Activated CD4-positive, alpha-beta memory T cell treated with anti-CD3 and anti-CD28 coated beads for 36 hours (primary cell): ENCODE measurements at places on chromosomes 5 and 9.
A peak's percentile ranks its signal among the peaks of the same experiment; 100 is the strongest.

GRCh38 chr9:69145144-69145715 is 28.8 kb upstream of the TJP2 start:
- DNase-seq = no peak

DNA sequence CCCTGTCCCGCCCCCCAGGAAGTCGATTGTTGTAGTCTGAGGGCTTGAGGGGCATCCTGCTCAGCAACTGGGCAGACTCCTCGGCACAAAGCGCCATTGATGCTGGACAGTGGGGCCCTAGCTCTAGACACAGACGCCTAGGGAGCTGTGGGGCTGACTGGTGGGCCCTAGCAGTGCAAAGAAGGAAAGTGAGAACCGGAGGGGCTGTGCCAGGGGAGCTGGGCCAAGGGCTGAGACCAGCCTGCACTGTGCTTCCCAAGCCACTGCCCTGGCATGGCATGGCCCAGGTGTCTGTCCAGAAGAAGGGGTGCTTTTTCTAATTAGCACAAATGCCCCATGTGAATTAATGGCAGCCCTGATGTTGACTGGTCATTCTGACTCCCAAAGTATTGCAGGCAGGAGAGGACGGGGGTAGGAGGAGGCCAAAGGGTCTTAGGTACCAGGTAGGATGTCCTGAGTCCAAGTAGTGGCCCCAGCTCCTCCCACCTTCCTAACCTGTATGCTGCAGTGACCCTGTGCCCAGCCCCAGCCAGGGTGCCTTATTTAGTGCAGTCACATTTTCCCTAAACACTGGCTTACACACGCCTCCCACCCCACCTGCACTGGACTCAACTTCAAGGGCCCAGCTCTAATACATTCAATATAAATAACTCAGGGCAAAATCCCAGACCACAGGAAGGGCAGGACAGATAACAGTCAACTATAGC is 15.9 kb downstream of the TCF7 start:
- DNase-seq = no peak

- DNase-seq = peak; percentile 19
Observed at GRCh38 chr5:140109018-140109758, 4.7 kb upstream of the PURA start.

DNA sequence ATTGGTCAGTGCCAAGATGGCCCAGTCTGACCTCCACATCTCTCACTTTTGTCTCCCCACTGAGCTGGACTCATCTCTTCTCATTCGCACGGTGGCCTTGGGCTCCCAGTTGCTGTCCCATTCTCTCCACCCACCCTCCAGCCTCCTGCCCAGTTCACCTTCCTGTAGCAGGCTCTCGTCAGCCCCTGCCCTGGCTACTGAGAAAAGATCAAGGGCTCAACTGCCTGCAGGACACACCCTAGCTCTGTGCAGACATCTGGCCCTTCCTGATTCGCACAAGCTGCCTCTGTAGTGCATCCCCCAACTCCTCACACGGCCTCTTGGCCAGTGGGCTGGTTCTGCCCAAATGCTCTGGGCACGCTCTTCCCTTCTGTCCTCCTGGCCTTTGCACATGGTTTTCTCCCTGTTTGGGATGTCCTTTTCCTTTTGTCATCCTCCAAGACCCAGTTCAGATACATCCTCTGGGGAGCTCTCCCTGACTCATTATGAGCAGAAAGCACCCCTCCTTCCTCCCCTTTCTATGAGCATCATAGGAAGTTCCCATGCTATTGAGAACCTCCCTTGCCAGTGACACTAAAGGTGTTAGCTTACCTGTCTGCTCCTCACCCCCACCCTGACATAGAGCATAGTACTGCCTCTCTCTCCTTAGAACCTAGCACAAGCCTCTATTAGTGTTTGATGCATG is 78.5 kb upstream of the TGFBR1 start:
- no peak for DNase-seq

DNA sequence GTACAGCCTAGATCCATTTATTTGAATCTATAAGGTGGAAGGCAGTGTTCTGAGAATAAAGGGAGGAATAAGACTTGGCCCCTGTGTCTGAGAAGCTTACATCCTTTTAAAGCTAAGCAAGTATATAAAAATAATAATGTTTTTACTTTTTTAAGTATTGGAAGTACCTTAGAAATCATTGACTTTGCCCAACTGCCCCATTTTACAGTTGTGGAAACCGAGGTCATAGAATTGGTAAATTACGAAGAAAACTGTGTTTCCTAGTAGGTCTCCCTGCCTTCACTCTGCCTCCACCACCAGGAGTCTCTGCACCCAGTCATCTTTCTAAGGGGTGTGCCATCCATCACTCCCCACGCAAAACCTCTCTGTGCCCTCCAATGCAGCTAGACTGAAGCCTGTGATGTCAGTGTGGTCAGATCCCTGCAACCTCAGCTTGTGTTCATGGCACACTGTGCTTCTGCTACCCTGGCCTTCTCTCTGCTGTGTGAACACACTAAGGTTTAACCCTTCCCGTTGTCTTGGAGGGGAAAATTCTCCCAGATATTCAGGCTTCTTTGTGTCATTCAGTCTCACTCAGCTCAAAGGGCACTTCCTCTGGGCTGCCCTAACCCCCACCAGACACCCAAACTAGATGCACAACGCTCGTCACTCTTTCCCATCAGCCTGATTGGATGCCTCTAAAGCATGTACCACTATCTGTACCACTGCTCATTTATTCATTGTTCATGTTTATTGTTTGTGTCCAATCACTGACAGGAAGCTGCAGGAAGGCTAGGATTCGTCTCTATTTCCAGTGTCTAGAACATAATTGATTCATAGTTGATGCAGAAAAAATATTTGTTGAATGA is 18.2 kb downstream of the ADRB2 start:
- DNase-seq = peak; percentile 45

DNA sequence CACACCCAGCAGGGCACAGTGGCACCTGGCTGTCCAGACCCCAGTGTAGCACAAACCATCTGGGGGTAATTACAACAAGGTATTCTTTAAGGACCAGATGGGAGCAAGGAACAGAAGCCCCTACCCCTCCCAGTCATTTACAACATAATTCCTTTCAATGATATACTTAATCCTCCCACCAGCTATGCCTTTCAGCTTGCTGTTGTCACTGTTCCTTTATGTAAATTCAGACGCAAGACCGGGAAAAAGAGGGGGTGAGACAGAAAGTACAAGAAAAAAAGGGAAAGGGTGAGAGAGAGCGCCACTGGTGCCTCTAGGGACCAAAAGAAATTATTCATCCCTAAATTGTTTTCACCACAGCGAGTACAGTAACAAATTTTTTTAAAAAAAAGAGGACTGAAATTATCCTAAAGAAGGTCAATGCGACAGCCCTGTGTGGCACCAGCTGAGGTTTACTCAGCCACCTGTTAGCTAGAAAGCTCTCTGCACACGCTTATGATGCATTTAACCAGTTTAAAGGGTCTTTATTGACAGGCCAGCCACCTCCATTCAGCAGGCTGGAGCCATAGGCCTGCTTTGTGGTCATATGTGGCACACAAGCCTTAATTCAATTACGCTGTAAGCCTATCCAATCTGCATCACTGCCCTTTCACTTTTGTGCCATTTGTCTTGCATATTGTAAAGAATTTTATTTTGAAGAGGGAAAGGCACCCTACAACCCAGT is 210.2 kb upstream of the ISL1 start:
- DNase-seq = no peak

DNA sequence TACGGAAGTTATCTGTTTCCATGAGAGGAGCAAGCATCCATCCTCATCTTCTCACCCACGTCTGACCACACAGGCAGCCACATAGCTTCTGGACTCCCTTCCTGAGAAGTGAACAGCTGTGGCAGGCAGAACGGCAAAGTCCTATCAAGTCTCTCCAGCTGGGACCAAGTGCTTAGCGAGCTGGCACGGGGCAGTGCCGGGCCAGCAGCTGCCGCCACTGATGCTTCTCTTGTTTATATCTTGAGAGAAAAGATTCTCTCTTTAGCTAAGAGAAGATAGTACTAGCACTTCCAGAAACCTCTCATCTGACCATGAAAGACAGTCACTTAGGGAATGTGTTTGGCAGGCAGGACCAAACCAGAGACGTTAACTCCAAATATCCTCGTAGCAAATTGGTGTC is 37.2 kb downstream of the PLAC8L1 start:
- DNase-seq = no peak

DNA sequence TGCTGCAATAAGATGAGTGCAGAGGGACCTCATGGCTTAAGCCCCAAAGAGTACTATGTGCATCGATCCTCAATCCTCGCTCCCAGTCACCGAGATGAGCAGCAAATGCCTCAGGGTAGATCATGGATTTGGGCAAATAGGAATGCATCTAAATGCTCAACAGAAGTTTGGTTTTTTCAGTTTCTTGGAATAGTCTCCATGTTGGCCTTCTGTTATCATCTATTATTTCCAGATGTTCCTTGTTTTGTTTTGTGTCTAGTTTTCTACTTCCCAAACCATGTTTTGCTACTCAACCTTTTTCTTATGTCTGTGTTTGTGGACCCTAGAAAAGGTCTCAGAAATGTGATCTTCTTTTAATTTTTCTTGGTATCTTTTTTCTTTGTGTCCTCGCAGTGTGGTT is 43.5 kb upstream of the RASGRF2 start:
- no peak for DNase-seq

GRCh38 chr9:131297903-131298302 is 8.4 kb downstream of the PLPP7 start:
- no peak for DNase-seq

- no peak for DNase-seq
Observed at GRCh38 chr9:77892955-77893514, 138.6 kb downstream of the GNAQ start.

- no peak for DNase-seq
Observed at GRCh38 chr5:167602067-167602466, 689.4 kb upstream of the WWC1 start.

DNA sequence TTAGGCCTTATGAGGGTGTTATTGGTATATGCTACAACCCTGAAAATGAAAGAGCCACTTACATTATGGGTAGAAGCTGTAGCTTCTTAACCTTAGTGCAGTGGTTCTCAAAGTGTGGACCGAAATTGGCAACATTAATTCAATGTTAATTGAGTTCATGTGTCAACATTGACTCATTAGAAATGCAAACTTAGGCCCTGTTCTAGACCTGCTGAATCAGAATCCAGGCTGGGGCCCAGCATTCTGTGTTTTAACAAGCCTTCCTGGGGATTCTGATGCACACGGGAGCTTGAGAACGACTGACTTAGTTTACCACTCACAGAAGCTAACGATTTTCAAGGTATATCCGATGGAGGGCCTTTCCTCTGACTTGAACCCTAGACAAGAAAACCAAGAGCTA is 7.3 kb downstream of the VLDLR start:
- DNase-seq = no peak

DNA sequence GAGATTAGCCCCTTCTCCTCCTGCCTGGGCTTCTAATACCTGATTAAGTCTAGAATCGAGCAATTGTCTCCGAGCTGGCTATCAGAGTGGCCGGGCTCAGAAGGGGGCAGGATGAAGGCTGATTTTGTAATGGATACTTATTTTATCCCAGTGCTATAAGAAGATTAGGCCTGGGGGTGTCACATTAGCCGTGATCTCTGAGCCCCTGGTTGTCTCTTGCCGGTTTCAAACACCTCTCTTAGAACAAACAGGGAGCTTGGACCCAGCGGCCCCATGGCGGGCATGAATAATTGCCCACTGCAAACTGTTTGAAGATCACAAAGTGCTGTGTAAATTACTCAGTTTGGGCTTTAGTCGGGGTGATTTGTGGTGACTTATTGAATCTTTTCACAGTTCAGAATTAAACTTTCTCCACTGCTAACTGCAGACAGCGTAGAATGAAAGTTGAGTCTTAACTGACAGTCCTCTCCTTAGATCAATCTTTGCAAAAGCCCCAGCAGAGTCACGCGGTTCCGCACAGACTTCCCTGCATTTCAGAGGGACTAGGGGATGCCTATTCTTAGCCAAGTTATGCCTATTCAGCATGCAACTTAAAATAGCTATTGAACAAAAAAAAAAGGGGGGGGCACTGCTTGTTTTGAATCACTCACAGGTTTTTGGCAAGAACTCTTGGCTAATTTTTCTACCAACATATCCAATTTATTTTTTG is 200.6 kb upstream of the IRX1 start:
- DNase-seq = no peak

- peak; percentile 68 for DNase-seq
Observed at GRCh38 chr9:33165263-33166151, 1.6 kb downstream of the B4GALT1 start.

- DNase-seq = no peak
Observed at GRCh38 chr5:43312699-43313034, 545 bp downstream of the HMGCS1 start.

DNA sequence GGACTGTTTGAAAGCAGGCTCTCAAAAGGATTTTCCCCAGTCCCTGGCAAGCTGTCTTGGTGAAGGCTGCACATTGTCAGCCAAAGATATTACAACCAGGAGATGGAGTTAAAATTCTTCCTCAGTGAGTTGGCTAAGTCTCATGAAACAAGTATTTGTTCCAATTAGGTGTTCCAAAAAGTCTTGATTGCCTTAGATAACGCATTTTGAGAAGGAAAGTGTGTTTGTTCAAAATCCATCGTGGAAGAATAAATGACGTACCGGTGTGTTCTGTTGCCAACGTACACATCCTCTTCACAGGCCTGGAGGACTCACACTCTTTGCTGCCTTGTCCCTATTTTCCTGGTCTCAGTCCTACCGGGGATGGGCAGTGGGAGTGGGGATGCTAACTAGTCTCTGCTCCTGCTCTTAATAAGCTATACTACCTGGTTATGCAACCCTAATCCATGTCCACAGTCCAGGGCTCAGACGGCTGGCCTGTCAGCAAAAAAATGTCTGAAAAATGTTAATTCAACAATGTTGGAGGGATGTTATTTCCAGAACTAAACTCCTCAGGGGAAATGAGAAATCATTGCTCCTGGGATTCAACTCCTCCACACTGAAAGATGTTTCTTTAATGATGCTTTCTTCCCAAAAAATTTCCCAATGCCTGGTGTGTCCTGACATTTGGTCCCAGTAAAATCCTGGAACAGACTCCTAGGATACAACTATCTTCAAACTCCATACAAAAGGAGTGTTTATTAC is 175.3 kb upstream of the KLF9 start:
- no peak for DNase-seq

DNA sequence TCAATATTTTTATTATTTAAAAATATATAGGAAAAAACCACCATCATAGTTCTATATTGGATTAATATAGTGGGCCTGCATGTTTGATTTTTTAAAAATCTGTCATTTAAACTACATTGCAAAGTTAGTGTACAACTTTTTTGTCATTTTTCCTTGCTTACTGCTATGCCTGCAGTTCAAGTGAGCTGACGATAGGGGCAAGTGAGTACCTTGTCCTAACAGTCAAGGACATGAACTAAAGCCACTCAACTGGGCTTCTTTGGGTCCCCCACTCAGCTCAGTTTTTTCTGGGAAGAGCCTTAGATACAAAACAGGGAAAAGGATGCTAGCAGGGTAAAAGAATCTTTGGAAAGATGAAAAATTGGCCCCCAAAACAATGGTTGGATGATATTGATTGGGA is 269.9 kb downstream of the MAN2A1 start:
- DNase-seq = no peak

DNA sequence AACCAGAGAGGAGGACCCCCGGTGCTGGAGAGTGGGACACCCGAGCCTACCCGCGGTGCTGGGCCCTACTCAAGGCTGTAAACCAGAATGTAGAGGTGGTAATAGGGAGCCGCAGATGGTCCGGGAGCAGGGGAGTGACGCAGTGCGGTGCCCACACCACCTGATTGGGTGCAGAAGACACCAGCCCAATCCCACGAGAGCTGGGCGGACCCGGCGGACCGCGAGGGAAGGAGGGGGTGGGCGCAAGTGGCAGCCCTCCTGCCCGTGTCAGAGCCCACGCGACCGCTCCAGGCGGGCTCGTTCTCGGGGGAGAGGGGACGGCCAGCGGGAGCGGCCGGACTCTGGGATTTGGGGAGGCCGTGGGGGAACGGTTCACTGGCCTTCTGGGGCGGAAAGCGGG is 71.2 kb downstream of the C9orf50 start:
- DNase-seq = no peak
